ENCODE measurements at places on chromosomes 4 and X. TPM values are rescaled to one million over a fixed set of nuclear protein-coding genes. Genes with fewer than 3 reads are reported as not detected.

QRFPR gene
- polyA plus RNA-seq = 0.26 TPM

MXRA5 gene
- polyA plus RNA-seq = 7.0 TPM

SRPX2 gene
- 3.9 TPM for polyA plus RNA-seq

EPGN gene
- polyA plus RNA-seq = 212 TPM

SULT1E1 gene
- polyA plus RNA-seq = 1.2 TPM

SLITRK4 gene
- 0.01 TPM for polyA plus RNA-seq

TCEAL2 gene
- polyA plus RNA-seq = not detected

GPRIN3 gene
- not detected for polyA plus RNA-seq

PDCL2 gene
- polyA plus RNA-seq = not detected

REST gene
- polyA plus RNA-seq = 22.6 TPM

DNA sequence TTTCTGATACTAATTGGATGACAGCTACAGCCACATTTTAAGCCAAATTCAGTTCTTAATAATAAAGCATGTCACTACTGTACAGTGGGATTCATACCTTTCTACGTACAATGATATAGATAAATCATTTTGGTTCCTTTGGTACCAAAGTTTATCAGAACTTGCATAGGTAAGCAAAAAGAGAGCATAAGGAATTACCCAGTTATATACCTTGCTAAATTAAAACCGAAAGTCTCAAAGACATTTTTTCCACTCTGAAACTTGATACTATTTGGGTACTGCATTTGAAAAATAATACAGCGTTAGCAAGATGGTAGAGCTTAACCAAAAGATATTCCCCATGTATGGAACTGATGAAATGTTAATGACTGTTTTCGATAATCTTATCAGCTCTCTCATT, 400.9 kb upstream of the ADGRL3 start:
- DNase-seq = no peak
- H3K27ac ChIP-seq = no peak overlapping the region
- no peaks in the 10 kb centered on the region for H3K4me1 ChIP-seq
- H3K36me3 ChIP-seq = no peaks in the 10 kb centered on the region
- H3K27me3 ChIP-seq = no peaks in the 10 kb centered on the region
- H3K4me3 ChIP-seq = no peak overlapping the region

- no peak overlapping the region for H3K4me3 ChIP-seq
- DNase-seq = no peak
- no peaks in the 10 kb centered on the region for H3K36me3 ChIP-seq
- H3K27ac ChIP-seq = no peak overlapping the region
Observed at GRCh38 chr4:122632396-122633143, 11.7 kb upstream of the IL21 start.

DNA sequence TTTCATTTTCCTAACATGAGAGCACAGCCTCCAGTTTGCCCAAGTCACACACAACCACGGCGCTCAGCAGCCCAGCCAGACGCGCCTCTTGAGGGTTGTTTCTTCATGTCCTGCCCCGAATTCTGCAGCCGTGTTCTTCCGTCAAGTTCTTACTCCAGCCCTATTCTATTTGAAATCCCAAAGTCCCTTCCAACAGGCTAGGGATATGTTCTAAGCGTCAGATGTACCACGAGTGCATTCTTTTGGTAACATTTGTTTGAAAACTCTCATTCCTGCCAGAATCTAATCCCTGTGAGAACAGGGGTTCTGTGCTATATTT, 23.1 kb downstream of the ACSL1 start:
- H3K4me1 ChIP-seq = peaks cover 58% of the 10 kb centered on the region
- peaks cover 21% of the 10 kb centered on the region for H3K36me3 ChIP-seq

GRCh38 chr4:185679523-185679922, 132.5 kb downstream of the SORBS2 start:
- no peaks in the 10 kb centered on the region for H3K36me3 ChIP-seq
- no peaks in the 10 kb centered on the region for H3K4me1 ChIP-seq
- H3K27me3 ChIP-seq = peaks cover 5% of the 10 kb centered on the region
- no peak overlapping the region for H3K27ac ChIP-seq
- DNase-seq = no peak

GRCh38 chr4:1959104-1959384, 49.7 kb downstream of the NELFA start:
- no peaks in the 10 kb centered on the region for H3K27me3 ChIP-seq
- no peak for DNase-seq
- peaks cover 51% of the 10 kb centered on the region for H3K36me3 ChIP-seq
- no peak overlapping the region for H3K4me3 ChIP-seq
- no peaks in the 10 kb centered on the region for H3K4me1 ChIP-seq
- no peak overlapping the region for H3K27ac ChIP-seq

- H3K36me3 ChIP-seq = peaks cover 20% of the 10 kb centered on the region
- DNase-seq = no peak
- H3K27me3 ChIP-seq = no peaks in the 10 kb centered on the region
- H3K27ac ChIP-seq = no peak overlapping the region
- H3K4me3 ChIP-seq = no peak overlapping the region
Observed at GRCh38 chr4:87141428-87141827, 79.0 kb downstream of the KLHL8 start.

DNA sequence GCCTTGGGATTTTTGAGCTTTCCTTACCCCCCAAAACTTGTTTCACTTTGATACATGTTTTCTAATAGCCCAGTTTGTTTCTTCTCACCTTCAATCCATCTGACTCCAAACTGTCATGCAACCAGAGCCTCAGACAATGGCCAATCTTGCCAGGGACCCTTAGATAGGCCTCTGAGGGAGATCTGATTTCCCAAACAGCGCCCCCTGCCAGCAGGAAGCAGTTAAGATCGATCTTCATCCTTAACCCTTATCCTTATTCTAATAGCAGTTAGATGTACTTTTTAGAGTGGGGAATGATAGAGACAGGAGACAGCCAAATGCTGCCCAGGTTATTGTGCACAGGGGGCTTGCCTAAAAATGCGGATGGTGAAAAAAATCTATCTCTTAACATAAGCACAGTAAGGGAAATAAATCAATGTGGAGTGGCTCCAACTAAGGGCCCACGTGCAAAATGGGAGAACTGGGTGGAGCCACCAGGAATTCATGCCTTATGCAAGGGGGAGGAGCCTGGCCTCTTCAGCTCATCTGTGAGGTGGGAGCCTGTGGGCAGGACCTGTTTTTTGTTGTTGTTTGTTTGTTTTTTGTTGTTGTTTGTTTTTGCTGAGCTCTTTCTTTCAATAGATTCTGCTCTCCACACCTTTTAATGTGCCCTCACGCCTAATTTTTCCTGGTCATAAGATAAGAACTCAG, 833.6 kb upstream of the AGA start:
- no peaks in the 10 kb centered on the region for H3K4me1 ChIP-seq
- no peaks in the 10 kb centered on the region for H3K36me3 ChIP-seq
- H3K27me3 ChIP-seq = no peaks in the 10 kb centered on the region
- DNase-seq = no peak
- H3K27ac ChIP-seq = no peak overlapping the region
- no peak overlapping the region for H3K4me3 ChIP-seq

DNA sequence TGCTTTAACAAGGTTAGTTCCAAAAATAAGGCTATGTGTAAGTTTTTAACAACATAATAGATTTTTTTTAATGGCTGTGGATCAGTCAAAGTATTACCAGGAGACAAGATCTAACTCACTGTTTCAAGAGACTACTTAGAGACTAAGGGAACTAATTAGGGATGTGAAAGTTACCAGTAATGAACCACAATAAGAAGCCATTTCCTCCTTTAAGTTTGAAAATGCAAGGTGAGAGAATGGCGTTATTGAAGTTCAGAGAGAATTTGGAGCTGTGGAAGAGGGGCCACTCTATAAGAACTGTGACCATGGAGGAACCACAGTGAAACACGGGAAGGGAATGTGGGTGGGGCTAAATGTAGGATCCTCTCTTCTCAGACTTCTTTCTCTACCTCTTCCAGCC, 624.2 kb downstream of the GLUD2 start:
- H3K4me3 ChIP-seq = no peak overlapping the region
- no peaks in the 10 kb centered on the region for H3K36me3 ChIP-seq
- no peaks in the 10 kb centered on the region for H3K27me3 ChIP-seq
- H3K27ac ChIP-seq = no peak overlapping the region
- no peak for DNase-seq

DNA sequence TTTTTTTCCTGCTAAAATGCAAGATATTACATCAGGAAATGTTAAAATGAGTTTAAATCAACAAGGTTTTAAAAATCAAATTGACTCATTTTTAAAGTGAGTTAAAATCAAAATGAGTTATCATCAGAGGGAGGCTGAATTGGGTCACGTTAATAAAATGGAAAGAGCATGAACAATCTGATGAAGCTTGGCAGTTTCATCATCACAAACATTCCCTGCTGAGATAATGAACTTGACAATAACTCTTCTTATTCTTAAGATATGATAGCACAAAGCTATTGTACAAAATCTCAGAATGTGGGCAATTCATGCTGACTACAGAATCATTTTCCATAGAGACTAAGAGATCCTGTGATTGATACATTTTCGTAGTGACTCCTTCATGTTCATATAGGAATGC, 1086.7 kb downstream of the STIM2 start:
- H3K4me1 ChIP-seq = no peaks in the 10 kb centered on the region
- DNase-seq = no peak
- H3K4me3 ChIP-seq = no peak overlapping the region
- H3K36me3 ChIP-seq = no peaks in the 10 kb centered on the region
- no peak overlapping the region for H3K27ac ChIP-seq
- H3K27me3 ChIP-seq = no peaks in the 10 kb centered on the region

DNA sequence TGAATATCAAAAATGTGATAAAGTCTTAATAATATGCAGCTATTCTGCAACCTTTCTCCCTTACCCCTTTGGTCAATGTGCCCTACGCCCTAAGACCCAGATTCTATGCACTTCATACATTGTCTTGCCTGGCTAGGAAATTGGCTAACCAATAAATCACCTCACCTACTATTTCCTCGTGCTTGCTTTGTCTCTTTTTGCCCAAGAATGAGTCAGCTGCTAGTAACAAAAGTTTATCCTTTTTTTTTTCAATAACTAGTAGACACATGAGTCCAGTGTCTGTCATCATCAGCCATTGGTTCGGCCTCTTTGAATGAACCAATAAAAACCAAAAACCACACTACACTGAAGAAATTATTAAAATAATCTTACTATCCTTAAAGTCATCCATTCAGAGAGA, 387.1 kb downstream of the PPP3CA start:
- H3K4me1 ChIP-seq = peaks cover 5% of the 10 kb centered on the region
- no peak for DNase-seq
- no peak overlapping the region for H3K27ac ChIP-seq
- H3K36me3 ChIP-seq = no peaks in the 10 kb centered on the region
- H3K27me3 ChIP-seq = no peaks in the 10 kb centered on the region
- H3K4me3 ChIP-seq = no peak overlapping the region

- DNase-seq = no peak
- H3K27me3 ChIP-seq = no peaks in the 10 kb centered on the region
- peaks cover 15% of the 10 kb centered on the region for H3K4me1 ChIP-seq
- no peak overlapping the region for H3K4me3 ChIP-seq
- H3K27ac ChIP-seq = no peak overlapping the region
Observed at GRCh38 chrX:118694638-118695037, 32.8 kb upstream of the IL13RA1 start.

- DNase-seq = no peak
- no peaks in the 10 kb centered on the region for H3K4me1 ChIP-seq
- H3K27ac ChIP-seq = no peak overlapping the region
Observed at GRCh38 chr4:125334926-125335325, 20.2 kb downstream of the FAT4 start.

DNA sequence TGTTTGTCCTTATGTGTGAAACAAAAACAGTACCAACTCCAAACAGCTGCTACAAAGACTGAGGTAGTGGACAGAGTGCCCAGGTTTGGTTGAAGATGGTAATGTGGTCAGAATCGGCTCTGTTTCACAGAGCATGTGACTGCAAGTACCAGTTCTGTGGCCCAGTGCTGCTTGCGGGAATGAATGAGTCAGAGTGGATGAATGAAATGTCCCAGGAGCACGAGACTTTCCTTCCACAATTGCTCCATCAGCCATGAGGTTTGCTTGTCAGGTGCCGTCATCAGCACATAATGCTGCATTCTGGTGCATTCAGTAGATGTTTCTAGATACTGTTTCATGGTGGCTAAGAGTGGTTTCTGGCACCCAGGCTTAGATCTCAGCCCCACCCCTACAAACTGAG, 84.2 kb downstream of the GPR143 start:
- peaks cover 4% of the 10 kb centered on the region for H3K4me1 ChIP-seq
- H3K36me3 ChIP-seq = no peaks in the 10 kb centered on the region
- no peak overlapping the region for H3K4me3 ChIP-seq

DNA sequence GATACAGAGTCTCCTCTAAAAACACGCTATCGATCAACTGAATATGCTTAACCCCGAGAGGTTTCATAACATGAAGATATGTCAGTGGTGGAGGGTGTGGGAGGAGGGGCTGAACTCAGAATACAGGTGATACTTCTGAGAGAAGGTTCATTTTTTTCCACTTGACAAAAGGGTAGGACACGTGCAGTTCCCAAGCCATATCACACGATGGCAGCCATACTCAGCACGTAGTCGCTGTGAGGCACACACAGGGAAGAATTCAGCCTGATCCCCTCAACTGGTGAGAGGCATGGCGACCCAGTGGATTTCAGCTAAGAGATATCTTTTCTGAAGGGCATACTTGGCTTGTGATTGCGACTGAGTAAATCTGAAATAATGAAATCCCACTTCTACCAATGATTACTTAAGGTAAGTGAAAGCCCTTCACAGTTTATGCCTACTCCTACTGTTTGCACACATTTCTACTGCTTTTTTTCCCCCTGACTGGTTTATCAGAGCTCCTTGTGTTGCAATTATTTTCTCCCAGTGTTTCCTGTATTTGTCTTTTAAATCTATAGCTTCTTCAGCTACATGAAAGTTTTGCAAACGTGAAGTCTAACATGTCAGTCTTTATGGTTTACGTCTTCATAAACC, 133.1 kb downstream of the CORIN start:
- peaks cover 6% of the 10 kb centered on the region for H3K27me3 ChIP-seq
- H3K36me3 ChIP-seq = no peaks in the 10 kb centered on the region
- H3K4me3 ChIP-seq = no peak overlapping the region
- H3K4me1 ChIP-seq = no peaks in the 10 kb centered on the region
- DNase-seq = no peak

- H3K27ac ChIP-seq = no peak overlapping the region
- no peaks in the 10 kb centered on the region for H3K27me3 ChIP-seq
- no peak overlapping the region for H3K4me3 ChIP-seq
- H3K4me1 ChIP-seq = no peaks in the 10 kb centered on the region
- H3K36me3 ChIP-seq = no peaks in the 10 kb centered on the region
- no peak for DNase-seq
Observed at GRCh38 chr4:128477540-128477939, 189.9 kb upstream of the PGRMC2 start.

DNA sequence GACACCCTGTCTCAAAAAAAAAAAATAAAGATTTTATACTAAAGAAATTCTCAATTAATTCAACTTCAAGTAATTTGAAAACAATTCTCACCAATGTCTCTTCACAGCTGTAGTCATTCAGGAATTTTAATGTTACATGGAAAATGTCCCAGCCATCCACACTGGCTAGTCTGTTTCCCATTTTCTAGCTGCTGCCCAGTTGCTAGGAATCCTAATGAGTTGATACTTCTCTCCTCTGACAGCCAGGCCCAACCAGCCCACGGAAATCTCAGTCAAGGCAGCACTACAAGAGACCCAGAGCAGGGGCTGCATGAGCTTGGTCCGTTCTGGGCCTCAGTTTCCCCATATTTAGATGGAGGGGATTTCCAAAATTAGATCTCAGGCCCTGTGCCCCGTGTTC, 59.1 kb downstream of the CASP3 start:
- H3K27ac ChIP-seq = no peak overlapping the region
- no peak overlapping the region for H3K4me3 ChIP-seq
- DNase-seq = no peak
- H3K36me3 ChIP-seq = no peaks in the 10 kb centered on the region
- H3K27me3 ChIP-seq = peaks cover 4% of the 10 kb centered on the region
